Naive thymus-derived CD4-positive, alpha-beta T cell (primary cell): ENCODE measurements at places on chromosomes 7 and 10.

DNA sequence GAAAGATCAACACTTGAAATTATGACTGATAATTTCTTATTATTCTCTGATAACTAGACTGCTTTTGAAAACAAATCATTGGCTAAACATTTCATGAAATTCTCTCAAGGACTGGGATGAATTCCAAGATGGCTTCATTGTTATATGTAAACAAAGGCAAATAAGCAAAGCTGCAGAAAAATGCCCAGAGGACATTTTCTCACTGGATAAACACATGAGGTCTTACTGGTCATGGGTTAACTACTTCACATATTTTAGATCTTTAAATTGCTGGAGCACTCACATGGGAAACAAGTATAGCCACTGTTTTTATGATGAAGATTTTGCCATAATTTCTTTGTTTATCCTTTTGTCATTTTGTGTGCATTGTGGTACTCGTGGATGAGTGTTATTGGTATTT lies 239.1 kb downstream of the PHF14 start:
- DNase-seq, result no peak

DNA sequence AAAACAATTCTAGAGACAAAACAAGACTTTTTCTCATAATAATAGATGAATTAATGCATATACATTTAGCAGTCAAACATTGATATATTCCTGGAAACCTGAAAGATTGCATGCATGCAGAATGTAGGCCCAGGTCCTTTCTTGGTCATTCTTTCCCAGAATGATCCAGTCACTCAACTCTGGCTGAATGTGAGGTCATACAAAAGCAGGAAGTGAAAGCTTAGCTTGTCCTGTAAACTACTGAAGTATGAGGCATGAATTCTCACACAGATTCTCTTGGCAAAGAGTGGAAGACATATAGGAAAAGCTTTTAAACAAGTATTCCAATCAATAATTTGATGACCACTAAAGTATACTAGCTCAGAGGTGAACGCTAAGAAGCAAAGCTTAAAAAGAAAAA lies 253.9 kb downstream of the PPP1R3A start:
- DNase-seq, result no peak

GRCh38 chr7:113768387-113768786 lies 150.4 kb downstream of the PPP1R3A start:
- no peak for DNase-seq

DNA sequence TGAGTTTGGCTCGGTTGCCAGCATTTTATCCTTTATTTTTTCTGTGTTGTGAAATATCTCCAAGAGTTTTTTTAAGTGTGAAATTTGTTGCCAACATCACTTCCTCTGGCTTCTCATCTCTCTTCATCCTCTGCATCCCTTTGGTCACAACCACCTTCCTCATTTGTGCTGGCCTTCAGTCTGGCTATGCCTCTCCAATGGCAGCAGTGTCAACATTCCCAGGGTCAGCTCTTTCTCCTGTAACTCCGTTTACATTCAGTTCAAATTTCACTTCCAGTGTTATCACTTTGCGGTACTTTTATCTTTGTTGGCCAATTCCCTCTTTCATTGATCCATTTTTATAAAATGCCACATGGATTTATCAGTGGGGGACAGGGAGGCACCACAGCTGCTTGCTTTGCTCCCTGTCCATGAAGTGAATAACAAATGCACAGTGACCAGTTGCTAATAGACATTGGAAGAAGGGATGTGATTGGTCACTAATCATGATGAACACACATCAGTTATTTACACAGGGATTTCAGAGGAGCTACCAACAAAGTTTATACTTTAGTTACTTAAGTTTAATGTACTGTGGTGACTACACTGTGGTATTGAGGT lies 311.4 kb upstream of the LRGUK start:
- DNase-seq, result no peak

- no peak for DNase-seq
Measured at GRCh38 chr10:112966194-112966855, 16.3 kb downstream of the TCF7L2 start.

DNA sequence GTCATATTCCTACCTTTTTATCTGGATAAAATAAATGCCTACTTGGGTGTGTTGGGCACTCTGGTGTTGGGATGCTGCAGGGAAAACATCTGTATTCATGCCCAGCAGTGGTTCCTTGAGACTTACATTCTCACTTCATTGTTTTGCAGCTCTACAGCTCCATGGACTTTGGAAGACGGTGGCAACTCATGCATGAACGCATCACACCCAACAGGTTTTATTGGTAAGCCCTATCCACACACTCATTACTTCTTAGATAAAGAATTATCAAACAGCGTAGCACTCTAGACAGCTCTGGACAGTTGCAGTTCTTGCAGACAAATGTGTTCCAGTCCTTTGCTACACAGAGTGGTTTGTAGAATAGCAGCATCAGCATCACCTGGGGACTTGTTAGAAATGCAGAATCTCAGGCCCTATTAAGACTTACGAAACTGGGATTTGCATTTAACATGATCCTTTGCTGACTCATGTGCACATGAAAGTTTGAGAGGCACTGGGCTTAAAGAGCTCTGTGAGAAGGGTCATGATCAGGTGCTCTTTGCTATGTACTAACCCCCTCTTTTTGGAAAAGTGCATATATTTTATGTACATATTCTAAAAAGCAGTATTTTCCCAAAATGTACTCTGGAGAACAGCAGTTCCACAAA lies 401.9 kb downstream of the SORCS3 start:
- no peak for DNase-seq

GRCh38 chr10:85993140-85993539 lies 373.5 kb downstream of the GRID1 start:
- no peak for DNase-seq

DNA sequence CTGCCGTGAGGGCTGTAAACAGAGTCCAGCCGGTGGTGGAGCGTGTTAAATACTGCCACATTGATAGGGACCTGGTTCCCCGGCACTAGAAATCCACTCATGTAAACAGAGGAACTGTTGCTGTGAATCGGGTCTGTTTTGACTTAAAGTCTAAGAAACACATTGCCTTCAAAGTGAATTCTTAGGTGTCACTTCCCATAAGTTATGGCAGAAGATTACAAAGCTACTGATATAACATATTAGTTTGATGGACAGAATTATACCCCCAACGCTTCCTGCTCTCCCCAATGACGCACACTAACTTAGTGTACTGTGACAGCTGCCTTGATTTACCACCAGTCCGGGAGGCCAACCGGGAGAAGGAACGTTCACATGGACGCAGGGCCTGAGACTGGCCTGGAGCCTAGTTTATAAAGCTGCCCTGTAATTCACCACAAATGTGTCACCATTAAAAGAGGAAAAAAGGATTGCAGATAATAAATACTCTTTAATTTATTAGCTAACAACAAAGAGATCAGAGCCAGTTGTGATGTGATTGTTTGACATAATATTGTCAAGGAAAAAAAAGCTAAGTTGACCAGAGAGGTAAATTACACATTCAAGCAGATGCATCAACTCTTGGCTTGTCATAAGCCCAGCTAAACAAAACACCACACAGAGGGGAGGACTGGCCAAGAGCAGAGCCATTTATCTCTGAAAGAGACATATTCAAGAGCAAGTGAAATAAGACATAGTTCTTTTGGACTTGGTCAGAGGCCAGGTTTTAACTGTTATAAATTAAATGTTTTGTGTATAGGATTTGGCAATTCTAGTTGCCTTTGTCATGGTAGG lies 820.6 kb downstream of the LRMDA start:
- no peak for DNase-seq

DNA sequence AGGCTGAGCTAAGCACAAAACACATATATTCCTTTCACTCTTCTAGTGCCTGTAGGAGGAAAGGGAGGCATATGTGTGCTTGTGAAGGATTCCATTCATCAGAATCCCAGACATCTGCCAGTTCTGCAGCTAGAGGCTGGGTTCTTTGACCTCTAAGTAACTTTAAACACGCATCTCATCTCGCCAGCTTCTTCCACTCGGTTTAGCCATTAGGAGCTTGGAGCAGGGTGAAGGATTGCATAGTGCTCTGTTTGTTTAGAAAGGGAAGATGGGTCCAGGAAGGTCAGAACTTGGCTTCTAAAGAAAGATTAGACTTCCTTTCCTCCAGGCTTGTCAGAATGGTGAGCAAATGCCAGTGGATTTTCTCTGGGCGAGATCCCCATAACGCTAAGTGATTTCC lies 43.6 kb downstream of the HK1 start:
- no peak for DNase-seq

- DNase-seq, result no peak
Measured at GRCh38 chr10:31926160-31926559, 2.5 kb downstream of the ARHGAP12 start.

DNA sequence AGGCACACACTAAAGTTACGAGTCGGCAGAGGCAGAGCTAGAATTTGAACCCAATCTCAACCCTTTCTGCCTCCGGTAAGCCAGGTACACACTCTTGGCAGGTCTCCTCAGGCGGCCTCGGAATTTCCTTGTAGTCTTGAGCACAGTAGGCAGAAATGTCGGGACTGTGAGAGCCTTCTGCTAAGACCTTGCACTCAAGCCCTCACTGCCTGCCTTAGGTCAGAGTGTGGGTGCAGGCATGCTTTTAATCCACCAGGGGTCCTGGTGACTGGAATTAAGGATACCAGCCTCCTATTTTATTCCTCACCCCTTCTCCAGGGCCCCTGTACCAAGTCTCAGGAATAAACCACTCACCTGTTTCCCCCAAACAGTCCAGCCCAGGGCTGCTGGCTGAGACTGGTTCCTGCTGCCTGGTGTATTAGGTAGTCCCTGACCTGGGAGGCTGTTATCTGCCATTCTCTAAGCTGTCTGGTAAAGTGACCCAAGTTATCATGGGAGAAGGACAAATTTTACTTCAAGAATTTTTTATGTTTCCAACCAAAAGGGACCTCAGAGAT lies 855 bp downstream of the ATP6V1F start:
- DNase-seq, result peak; percentile 46

GRCh38 chr7:130008941-130009847 lies 42.0 kb downstream of the ZC3HC1 start:
- DNase-seq, result no peak

DNA sequence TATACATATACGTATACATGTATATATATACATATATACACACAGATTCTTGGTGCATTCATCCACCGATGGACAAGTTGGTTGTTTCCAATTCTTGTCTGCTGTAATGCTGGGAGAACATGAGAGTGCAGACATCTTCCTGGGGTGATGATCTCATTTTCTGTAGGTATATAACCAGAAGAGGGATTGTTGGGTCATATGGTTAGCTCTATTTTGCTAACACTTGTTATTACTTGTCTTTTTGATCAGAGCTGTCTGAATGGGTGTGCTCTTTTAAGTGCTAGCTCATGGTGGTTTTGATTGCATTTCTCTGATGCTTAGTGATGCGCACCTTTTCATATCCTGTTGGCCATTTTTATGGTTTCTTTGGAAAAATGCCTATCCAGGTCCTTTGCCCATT lies 106.4 kb downstream of the TAX1BP1 start:
- no peak for DNase-seq

- no peak for DNase-seq
Measured at GRCh38 chr7:157554393-157555238, 217.8 kb downstream of the DNAJB6 start.

DNA sequence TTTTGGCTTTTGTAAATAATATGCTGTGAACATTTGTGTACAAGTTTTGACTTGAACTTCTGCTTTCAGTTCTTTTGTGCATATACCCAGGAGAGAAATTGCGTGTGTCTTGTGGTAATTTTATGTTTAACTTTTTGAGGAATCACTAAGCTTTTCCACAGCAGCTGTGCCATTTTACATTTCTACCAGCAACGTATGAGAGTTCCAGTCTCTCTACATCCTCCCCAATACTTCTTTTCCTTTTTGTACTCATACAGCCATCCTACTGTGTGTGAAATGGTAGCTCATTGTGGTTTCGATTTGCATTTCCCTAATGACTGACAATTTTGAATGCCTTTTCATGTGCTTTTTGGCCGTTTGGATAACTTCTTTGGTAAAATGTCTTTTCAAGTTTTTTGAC lies 66.3 kb upstream of the INHBA start:
- no peak for DNase-seq

GRCh38 chr7:91875851-91876250 lies 4.7 kb downstream of the MTERF1 start:
- no peak for DNase-seq

DNA sequence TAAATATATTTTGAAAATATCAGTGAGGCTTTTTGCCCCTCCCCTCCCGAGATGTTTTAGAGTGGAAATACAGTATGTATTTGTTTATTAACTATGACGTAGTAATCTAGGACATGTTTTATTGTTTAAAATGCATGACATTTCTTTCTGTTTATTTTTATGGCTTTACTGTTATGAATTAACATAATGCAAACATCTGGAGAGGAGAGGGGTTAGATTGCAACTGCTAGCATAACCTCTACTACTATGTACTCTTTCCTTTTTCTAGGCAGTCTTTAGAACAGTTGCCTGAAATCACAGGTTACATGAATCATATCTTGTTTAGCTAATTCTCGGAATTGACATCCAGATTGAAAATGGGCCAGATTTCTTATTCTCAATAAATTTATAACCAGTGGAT lies 7.4 kb downstream of the BTAF1 start:
- no peak for DNase-seq

DNA sequence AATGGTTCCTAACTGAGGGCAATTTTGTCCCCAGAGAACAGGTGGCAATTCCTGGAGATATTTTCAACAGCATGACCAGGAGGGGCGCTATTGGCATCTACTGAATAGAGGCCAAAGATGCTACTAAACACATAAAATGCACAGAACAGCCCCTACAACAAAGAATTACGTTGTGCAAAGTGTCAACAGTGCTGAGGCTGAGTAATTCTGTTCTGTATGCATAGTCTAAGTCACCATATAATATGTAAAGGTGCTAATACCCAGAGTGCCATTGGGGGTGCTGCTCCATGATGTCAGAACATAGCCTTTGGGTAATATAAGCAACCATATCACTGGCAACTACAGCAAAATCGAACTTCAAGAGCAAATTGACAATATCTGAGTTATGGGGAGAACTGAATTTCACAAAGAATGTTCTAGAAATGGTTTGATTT lies 213.3 kb upstream of the PHYHIPL start:
- DNase-seq, result no peak

DNA sequence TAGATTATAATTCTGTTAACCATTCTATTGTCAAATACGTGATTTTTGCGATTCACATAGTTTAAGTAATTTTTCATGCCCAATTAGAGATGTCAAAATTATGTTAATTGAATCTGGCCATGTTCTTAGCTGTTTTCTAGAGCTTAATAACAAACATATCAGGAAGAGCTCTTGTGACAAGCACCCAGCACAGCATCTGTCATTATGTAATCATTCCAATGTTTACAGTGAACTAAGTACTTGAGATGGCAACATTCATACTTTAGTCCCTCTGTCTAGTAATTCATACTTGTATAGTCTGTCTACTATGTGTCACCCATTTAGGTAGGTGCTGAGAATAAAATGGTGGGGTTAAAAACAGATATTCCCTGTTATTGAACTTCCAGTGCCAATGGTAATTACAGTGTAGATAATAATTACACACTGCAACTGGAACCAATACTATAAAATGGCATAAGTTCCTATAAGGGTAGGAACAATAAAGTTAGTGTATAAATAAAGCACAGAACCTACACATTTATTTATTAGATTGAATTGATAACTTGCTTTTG lies 55.2 kb downstream of the ZEB1 start:
- DNase-seq, result no peak

GRCh38 chr7:115585015-115585718 lies 445.4 kb downstream of the TFEC start:
- DNase-seq, result no peak
